Type B pancreatic cell (in vitro differentiated cells): ENCODE measurements at places on chromosomes 5 and 9.

DNA sequence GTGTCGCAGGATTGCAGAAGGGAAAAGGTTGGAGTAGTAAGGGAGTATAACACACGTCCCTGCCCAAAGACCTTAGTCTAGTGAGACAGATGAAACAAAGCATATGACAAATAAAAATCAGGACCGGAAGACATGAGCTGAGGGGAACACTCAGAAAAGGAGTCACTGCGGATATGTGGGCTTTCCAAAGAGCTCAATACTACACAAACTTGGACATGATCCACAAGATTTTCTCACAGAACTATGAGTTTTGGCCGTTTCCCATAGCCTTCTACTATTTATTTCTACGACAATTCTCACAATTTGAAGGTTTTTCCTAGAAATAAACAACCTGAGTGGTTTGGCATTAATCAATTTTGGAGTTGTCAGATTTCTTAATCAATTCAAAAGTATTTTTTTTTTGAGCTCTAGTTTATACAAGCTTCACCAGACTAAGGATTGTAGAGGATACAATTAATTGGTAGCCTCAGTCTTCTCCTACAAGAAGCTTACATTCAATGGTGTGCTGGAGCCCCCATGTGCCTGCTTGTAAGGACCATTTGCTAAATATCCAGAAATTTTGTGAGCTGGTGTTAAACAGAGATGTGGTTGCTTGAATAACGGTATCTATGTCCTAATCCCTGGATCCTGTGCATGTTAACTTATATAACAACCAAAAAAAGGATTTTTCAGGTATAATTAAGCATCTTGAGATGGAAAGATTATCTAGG, 91.4 kb downstream of the ADAMTS12 start:
- DNase-seq: no peak

- no peak for DNase-seq
These were observed 62.0 kb downstream of the PSMB7 start for GRCh38 chr9:124353166-124353768.

DNA sequence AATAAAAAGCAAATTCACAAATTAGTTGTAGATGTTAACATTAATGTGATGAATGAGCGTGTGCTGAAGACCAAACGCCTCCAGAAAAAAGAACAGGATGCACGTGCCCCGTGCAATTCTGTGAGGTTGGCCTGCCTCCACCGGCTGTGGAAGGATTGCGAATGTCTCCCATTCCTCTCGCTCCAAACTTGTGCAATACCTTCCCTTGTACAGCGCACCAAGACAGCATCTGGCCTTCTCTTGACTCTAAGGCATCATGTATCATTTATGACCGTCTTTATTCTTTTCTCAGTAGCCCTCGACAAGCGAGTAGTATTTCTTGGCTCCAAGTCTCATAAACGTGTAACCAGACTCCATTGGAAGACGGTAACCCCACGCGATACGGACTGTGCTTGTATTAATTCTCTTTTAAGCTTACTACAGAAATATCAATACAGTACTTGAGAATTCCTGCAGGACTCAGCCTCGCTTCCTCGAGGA, 1.5 kb upstream of the TESK1 start:
- DNase-seq: no peak

DNA sequence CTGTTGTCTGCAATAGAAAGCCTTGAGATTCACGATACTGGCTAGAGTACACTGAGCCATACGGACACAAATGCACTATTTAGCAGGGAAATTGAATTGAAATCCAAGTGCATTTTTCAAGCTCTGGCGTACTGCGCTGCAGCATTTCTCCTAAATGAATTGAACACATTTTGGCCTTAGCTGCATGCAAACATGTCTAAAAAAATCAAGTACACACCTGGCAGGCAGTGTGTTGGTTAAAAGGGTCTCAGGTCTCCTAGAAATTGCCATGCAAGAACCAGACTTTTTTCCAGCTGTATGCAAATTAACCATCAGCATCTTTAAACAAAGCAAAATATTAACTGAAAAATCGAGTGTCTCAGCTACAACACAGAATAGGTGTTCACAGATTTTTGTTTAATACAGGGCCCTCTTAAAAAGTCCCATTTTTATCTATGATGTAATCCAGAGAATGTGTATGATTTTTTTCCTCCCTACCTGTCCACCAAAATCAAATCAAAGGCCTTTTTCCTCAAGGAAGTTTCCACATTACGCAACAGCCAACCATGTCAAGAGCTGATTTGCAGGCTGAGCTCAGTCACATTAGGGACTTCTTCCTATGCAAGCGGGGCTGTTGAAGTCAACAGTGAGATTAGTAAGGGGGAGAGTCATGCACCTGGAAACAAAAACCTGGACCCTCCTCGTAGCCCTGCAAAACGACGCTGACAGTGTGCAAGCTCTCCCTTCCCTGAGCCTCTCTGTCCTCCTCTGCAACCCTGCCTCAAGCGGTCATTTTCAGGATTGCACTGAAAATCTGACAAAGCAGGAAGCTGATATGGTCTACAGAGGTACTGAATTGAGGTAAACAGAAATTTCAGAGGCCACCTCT, 14.1 kb upstream of the SFXN1 start:
- no peak for DNase-seq

DNA sequence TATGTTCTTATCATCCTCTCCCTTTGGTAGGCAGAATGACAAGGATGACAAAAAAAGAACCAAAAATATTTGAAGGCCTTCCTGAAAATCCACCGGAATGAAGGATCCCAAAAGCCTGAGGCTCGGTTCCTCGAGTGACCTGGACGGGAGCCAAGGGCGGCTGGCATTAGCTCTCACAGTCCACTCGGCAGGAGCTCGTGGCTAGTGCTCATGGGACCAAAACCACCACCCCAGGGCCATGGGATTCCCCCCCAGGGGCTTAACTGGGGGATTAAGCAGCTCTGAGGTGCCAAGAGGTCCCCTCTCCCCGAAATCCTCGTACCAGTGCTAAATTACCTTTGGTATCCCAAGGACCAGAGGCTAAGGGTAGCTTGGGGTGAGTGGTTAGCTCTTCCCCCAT, 586 bp upstream of the PDZD2 start:
- no peak for DNase-seq

DNA sequence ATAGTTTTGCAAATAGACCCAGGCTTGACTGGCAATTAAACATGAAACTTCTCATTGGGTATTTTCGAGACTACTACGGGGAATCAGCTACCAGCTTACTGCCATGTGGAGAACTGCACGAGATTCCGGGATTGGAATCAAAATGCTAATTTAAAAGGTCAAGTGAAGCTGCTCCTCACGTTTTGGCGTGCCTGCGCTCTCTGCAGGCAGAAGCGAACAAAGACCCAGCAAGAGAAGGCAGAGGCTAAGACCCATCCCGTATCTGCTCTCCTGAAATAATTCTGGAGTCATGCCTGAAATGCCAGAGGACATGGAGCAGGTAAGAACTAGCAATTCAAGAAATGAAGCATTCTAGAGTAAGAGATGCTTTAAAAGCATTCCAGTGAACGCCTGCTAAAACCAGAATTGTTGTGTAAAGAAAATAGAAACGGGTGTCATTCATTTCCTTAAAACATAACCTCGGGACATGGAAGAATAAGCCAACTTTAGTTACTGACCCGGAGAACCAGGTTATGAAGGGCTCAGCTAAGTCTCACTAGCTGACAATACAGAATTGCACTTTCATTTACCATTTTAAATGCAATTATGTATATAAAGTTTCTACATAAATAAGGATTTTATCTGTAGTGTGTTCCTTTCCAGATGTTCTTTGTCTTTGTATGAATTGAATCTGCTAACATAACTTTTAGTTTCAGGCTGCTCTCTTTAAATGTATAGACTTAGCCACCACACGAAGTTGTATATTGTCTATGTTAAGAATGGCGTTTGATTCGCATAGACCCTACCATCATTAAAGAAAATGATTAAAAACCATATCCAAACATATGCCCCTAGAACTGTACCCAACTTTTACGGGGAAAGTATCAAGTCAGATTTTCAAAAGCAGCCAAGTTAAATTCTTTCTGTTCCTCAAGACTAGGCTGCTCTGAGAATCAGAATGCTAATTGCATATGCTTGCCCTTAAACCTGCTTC, 2.0 kb upstream of the MAT2B start:
- peak; percentile 72 for DNase-seq

DNA sequence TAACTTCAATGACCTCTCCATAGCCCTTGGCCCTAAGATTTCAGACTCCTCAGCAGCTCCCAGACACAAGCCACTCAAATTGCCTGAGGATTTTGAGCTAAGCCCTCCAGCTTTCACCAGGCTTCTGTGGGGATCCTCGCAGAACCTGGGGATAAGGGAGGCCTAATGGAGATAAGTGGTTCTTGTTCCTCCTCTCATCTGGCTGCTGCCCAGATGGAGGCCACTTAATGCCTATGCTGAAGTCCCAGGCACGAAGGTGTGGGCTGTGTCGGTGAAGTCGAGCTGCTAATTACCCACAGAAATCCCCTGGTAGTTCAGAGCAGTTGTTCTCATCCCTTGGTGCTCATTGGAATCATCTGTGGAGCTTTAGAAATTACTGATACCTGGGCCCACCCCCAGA, 10.3 kb upstream of the FAT2 start:
- DNase-seq: no peak

DNA sequence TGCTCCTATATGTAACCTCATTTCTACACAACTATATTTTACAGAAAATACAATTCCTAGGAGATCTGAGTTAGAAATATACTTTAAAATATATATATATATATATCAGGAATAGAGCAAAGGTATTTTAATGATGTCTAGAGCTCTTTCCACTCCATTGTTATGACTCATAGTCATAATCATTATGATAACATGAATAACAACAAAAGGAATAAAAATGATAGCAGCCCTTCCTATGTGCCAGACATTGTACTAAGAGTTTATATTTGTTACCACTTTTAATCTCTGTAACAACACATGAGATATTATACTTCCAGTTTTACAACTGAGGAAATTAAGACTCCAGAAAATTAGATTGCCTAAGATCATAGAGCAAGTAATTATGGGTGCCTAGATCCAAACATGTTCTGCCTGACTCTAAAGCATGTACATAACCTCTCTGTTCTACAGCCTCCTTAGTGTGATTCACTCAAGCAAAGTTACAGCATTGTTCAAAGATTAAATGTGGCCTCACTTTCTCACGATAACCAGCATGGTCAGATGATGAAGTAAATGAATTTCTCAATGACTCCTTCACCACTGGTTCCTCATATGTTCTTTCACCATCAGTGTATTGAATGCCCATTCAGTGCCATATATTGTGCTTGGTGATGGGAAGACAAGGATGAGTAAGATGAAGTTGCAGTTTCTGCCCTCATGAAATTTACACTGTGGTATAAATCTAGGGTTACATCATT, 452.1 kb downstream of the EFNA5 start:
- DNase-seq: no peak

DNA sequence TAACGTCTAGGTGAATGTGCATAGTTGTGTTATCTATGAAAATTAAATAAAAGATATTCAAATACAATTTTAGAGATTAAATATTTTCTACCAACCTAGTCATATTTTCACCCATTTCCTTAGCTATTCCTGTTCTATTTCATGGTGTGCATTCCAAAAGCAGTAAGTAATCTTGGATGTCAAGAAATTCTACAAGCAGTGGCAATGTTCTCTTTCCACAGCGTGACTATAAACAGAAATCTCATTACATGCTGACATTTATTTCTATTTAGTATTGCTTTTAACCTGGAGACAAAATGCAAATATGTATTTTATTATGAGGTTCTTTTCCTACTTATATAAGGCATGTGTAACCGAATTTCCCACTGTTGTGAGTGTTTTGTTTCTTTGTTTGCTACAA, 510.0 kb downstream of the ACTL7B start:
- no peak for DNase-seq
